ENCODE measurements at places on chromosomes 3 and 15.

- no peak for DNase-seq
These were observed 29.3 kb upstream of the MEF2A start for GRCh38 chr15:99536422-99537040.

GRCh38 chr3:128421439-128421836 is 45.3 kb downstream of the DNAJB8 start:
- DNase-seq, result no peak

- no peak for DNase-seq
These were observed 401.3 kb upstream of the CFAP20DC start for GRCh38 chr3:59450946-59451763.

DNA sequence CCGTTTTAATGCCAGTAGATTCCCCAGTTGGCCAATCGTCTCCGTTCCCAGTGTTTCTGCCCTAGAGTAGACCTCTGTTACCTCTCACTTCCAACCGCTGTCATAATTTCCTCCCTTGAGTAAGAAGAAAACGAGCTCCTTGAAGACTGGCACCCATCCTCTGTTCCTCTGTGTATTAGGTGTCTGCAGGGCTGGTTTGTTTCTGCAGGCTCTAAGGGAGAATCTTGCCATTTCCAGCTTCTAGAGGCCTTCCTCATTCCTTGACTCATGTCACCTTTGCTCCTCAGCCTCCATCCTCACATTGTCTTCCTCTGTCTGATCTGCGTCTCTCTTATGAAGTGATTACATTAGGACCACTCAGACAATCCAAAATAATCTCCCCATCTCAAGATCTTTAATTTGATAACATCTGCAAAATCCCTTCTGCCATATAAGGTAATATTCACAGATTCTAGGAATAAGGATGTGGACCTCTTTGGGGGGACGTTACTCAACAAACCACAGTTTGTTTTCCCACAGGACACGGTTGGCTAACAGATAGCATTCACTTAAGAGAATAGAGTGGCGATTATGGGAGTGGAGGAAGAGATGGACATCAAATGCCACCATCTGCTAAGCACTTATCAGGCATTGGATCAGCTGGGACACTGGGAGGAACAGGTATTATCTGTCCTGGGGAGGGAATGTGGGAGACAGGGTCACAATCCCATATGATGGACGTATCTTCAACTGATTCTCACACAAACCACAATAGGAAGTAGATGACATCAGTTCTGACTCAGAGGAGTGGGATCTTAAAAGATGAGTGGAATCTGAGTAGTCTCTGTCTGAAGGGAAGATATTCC is 17.1 kb downstream of the ARHGAP31 start:
- no peak for DNase-seq

DNA sequence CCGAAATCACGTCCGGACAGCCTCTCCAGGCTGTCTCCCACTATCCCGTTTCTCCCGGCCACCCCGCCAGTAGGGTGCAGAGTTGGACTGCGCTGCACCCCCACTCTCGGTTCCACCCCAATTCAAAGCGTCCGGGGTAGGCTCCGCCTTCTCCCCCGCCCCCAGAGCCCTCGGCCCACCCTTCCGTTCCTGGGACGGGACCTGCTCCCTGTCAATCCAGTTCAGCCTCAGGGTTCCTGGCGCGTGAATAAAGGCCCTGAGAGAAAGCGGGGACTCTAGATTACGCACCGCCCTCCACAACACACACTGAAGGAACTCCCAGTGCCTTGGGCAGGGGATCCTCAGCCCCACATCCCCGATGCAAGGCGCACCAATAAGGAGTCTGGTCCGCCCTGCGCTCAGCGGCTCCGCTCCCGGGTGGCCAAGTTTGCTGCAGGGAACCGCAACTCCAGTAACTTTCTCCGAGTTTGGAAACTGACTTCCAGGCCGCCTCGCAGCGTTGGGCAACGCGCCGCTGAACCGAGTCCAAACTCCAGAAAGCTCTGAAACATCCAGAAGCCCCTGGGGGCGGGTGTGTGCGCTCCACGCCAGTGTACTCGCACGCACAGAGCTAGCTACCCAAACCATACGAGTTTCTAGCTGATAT is 1.9 kb downstream of the ADAMTS9 start:
- DNase-seq, result no peak

DNA sequence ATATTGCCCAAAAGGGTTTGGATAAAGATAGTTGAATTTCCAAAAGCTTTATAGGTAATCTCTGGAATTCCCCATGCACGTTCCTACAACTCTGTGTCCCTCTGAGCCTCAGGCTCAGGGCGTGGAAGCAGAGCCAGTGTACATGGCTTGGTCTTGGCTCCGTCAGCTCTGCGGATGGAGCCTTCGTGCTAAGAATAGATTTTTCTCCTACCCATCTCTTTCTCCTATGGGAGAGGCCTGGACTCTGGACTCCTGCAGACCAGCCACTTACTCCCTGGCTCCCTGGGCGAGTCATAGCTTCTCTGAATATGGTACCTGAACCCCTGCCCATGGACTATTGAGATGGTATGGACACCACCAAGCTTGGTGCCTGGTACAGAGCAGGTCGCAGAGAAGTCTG is 99.9 kb downstream of the EEFSEC start:
- DNase-seq, result no peak

DNA sequence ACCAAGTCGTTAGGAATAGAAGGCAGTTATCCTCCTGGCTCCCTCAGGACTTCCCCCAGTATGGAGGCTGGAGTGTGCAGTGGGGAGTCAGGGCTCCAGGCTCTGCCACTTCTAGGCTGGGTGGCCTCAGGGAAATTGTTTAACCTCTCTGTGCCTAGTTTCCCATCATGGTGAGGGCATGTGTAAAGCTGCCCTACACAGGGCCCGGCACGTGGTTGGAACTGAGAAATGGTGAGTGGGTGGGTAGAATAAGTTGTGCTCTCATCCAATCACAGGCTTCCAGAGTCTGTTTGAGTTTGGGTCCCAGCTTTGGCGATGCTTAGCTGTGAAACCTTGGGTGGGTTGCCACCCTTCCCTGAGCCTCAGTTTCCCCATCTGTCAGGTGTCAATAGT is 117.3 kb downstream of the FBLN2 start:
- DNase-seq, result no peak

GRCh38 chr15:42387603-42388002 is 28.3 kb downstream of the CAPN3 start:
- DNase-seq, result no peak

DNA sequence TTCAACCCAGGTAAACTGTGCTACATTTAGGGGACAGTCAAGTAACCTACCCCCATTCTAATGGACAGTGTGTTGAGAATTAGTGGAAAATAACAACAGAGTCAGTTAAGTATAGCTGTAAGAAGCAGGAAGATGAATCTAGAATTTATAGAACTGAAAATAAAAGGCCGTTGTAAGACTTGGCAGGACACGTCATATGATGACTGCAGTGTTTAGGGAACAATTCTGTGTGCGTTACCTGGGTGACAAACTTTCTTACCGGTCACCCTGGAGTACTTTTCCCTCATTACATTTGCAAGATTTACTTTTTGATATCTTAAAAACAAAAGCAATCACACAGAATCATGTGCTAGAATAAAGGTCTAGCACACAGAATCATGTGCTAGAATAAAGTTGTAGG is 536.3 kb upstream of the ZNF717 start:
- DNase-seq, result no peak

DNA sequence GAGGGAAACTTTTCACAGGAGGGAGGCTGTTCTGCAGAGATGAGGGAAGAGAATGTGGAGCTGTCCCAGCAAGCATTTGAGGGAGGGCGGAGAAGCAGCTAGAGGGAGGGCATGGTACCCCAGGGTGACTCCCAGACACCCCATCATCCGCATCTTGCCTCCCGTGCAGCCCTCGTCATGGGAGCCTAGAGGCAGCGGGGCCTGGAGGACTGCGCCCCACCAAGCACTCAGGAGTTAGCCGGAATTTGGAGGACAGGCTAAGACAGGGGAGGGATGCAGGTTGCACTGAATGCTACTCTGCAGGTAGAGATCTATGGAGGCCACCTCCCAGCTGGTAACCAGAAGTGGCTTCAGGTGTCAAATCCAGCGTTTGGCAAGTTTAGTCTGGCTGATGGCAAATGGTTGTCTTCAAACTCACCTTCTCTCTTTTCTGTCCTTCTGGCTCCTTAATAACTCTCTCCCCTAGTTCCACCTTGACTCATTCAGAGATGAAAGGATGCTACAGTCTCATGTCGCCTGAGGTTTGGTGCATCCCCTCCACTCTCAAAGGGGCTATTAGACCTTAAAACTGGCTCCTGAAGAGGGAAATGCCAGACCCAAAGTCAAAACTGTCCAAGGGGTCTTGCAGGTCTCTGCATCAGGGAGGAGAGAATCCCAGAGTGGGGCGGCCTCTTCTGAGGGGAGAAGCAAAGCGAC is 155.9 kb upstream of the TLE3 start:
- no peak for DNase-seq

- no peak for DNase-seq
These were observed 648 bp upstream of the P2RY1 start for GRCh38 chr3:152834191-152834775.

- no peak for DNase-seq
These were observed 19.1 kb upstream of the PLCH1 start for GRCh38 chr3:155763870-155764463.

DNA sequence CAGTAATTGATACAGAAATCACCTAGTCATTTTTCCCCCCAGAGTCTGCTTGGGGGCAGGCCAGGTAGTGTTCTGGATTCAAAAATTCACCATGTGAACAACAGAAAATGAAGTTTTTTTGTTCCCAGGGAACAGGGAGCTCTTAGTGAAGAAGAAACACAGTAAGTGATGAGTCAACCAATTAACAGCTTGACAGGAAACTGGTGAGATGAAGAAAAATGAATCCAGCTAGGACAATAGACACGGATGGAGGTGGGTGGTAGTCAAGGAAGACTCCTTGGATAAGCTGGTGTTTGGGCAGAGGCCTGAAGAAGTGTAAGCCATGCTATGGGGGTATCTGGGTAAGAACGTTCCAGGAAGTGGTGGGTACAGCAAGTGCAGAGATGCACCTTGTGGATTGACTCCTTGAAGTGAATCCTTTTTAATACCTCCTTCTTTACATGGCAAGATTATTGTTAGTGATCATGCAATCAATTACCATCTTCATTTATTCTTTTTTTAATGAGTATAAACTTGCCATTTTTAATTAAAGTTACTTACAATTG is 339.9 kb upstream of the RGMA start:
- no peak for DNase-seq

- DNase-seq, result no peak
These were observed 68.5 kb upstream of the ATP13A5 start for GRCh38 chr3:193446965-193447602.

DNA sequence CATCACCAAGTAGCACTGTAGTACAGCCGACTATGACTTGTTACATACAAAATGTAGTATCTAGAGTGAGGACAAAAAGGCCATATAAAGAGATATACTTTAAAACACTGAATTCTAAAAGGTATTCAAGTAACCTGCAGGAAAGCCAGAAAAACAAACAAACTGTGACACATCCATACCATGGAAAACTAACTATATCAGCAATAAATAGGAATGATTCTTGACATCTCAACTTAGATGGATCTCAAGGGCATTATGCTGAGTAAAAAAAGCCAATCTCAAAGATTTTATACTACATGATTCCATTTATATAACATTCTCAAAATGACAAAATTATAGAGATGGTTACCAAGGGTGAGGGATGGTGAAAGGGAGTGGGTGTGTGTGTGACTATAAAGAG is 143.0 kb downstream of the PEAK1 start:
- DNase-seq, result no peak

DNA sequence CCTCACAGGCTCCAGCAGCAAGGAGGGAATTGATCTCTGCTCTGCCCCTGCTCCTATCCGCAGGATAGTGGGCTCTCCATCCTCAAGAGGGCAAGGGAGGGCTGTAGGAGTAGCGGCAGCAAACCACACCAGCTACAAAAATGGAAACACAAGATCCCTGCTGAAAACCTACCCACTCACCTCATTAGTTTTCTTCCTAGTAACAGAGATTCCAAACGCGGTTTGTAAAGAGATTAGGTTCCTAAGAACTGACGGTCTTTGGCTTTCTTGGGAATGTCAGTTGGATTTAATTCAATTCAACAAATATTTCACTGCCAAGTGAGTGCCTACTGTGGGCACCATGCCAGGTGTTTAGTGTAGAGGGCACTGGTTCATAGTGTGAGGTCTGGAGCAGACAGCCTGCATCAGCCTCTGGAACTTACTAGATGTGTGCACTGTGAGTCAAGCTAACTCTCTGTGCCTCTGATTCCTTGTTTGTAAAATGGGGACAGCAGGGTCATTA is 84.7 kb downstream of the MRPL46 start:
- no peak for DNase-seq

DNA sequence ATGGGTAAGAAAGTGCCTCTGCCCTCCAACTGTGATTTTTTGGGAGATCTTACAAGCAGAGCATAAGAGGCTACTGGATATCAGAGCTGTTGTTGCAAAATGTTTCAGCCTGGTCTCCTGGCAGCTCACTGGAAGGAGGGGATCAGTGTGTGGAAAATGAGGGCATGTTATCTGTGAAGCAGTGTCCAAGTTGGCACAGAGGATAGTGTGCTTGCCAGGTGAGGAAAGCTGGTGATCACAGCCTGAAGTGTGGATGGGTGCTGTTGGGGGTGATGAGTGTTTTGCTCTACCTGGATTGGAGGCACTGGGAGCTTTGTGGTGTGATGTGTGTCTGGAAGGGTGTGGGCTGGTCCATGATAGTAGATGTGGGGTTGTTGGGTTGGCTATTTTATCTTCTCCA is 69.3 kb downstream of the MCTP2 start:
- DNase-seq, result no peak

DNA sequence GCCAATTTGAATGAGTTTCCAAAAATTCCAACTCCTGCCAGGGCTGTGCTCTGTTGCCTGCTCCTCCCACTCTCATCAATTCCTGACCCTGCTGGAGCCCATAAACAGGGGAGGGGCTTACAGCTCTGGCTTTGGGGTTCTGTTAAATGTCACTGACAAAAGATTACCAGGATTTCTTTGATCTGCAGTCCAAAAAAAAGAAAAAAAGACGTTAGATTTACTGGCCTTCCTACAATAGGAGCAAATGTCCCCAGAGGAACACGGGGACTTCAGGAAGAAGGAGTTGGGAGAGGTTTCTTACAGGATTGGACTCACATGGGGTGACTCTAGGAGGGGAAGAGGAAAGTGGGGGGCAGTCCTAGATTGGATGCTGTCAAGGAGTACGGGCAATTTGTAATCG is 84.3 kb upstream of the RNF7 start:
- DNase-seq, result no peak

DNA sequence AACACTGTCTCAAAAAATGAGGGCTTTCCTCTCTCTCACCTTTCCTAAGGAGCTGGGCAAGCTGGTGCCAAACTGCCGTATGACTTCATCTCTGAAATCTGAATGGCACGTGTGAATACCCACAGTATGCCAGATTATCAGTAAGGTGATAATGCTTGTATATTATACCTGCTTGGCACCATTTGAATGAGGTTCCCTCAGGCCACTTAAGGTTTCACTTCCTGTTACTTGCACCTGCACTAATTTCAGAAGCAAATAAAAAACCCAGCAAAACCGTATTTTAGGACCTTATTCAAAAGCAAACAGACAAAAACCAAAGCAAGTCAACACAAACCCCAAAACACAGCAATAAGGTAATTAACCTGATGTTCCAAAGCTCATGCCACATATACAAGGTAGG is 19.7 kb downstream of the FOXP1 start:
- no peak for DNase-seq

All from stimulated activated CD4-positive, alpha-beta T cell treated with anti-CD3 and anti-CD28 coated beads, Interleukin-15, amount 100 ng/mL, for 1 hour (primary cell).